NCI-H2081 treated with DMSO at 0.1 percent for 48 hours (cell line): ENCODE measurements at places on chromosomes 6 and 20.

DNA sequence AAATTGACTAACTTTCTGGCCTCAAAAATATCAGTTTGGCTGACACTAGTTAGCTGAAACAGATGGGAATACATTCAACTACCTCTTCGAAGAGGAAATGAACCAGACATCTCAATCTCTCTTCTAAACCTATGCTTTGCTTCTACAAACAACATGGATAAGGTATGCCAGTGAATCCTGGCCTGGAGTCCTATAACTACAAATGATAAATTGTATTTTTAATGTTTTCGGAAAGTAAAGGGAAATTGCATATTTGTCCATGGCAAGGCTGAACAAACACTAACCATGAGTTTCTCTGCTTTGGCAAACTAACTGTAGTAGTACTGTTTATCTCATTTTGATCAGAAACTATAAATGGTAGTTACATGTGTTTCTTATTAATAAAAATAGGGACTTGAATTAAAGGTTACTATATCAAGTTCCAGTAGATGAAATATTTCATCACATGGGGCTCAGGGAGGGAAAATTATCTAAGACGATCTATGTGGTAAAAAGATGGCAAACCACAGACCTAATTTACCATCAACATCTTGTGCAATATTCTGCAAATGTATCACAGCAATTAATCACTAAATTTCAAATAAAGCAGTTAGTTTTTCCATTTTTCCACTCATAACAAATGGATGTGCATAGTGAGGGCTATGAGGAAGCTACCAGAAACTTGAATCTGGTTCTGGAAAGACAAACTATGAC lies 76.8 kb downstream of the COL12A1 start:
- no peak for DNase-seq

DNA sequence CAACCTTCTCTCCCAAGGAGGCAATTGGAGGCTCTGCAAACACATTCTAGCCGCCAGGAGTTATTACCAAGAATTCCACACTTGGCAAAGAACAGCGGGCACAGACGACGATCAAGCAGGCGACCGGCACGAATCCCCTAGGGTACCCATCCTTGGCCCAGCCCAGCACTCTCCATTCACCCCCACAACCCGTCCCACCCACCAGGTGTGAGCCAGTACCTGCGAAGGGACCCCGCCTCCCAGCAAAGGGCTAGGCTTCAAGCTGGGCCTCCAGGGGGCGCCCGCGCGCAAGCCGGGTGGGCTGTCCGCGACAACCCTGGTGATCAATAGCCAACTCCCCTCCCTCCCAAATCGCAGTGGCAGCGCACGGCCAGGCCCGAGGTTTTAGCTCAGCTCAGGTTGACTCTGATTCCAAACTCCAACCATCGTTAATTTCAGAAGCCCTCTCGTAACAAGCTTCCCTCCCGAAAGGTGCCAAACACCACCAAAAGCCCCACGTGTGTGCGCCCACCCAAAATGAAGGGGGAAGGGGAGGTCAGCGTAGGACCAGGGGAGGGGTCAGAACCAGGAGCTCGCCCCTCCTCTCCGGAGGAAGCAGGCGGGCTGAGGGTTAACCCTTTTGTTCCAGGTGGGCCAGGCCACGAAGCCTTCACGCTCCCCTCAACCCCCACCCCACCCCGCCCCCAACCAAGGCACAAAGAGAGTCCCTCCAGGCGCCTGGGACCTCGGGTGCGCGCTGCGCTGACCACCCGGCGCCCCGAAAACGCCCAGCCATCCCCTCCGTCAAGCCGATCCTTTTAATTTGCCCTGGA lies 2.1 kb downstream of the SALL4 start:
- DNase-seq, result no peak

- DNase-seq, result peak; percentile 50
Observed at GRCh38 chr6:61809004-61809595, 476.9 kb downstream of the KHDRBS2 start.

DNA sequence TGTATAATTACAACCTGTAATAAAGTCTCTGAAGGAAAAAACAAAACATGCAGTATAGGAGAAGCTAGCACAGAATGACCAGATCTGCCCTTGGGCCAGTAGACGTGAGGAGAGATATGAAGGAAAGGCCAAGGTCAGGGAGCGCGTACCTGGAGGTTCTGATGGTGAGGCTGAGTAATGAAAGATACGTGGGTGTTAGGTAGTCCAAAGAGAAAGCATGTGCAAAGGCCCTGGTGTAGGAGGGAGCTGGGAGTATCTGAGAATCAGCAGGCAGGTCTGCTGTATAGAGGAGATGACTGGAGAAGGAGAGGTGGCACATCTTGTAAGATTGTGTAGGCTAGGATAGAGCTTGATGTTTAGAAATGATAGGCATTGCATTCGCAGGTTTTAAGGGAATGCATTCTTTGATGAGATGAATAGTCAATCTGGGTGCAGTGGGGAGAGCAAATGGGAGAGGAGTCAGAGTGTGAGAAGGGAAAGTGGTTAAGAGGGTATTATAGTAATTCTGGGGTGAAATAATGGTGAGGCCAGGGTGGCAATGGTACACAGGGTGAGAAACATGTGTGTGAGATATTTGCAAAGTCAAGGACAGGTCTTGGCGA lies 15.9 kb upstream of the TFB1M start:
- no peak for DNase-seq

- DNase-seq, result no peak
Observed at GRCh38 chr6:32129297-32130088, 595 bp downstream of the FKBPL start.

DNA sequence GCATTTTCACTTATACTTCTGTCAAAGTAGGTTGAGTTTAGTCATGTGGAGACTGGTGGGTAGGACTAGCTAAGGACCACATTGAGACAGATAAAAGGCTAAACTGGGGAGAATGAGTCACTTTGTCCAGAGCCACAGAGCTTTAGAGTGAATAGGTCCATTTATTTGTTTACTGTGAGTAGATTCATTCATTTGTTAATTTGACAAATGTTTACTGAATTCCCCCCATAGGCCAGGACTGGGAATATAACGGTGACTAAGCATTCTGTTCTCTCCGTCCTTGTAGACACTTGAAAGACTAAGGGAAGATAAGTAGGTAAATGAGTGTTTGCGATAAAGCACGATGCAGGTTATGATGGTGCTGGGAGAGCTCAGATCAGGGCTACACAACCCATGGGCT lies 699.7 kb upstream of the ID4 start:
- no peak for DNase-seq

GRCh38 chr20:59678951-59679350 lies 74.6 kb downstream of the PHACTR3 start:
- DNase-seq, result no peak

DNA sequence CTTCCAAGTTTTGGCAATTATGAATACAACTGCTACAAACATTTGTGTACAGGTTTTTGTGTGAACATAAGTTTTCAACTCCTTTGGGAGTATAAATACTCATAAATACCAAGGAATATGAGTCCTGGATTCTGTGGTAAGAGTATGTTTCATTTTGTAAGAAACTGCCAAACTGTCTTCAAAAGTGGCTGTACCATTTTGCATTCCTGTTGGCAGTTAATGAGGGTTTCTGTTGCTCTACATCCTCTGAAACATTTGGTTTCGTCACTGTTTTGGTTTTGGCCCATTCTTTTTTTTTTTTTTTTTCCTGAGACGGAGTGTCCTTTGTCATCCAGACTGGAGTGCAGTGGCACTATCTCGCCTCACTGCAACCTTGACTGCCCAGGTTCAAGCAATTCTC lies 8.5 kb downstream of the AP5S1 start:
- DNase-seq, result no peak

- DNase-seq, result no peak
Observed at GRCh38 chr6:10951675-10952282, 64.9 kb downstream of the SYCP2L start.

DNA sequence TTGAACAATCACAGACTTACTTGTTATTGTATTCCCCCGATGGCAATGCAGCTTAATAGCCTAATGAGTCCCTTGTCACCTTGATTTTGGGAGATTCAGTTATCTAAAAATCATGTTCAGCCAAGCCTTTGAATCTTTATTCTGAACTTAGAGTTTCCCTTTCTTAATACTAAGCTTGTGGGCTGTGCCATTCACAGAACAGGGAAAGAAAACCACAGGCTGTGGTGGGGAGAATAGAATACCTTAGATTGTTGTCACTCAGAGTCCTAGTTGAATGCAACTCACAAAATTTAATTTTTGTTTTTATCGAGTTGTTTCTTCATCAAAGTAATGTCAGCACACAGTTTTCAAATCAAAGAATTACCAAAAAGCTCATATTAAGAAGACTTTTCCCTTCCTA lies 37.4 kb downstream of the RFPL4B start:
- DNase-seq, result no peak

- DNase-seq, result no peak
Observed at GRCh38 chr6:64732888-64733287, 974.1 kb downstream of the EYS start.

DNA sequence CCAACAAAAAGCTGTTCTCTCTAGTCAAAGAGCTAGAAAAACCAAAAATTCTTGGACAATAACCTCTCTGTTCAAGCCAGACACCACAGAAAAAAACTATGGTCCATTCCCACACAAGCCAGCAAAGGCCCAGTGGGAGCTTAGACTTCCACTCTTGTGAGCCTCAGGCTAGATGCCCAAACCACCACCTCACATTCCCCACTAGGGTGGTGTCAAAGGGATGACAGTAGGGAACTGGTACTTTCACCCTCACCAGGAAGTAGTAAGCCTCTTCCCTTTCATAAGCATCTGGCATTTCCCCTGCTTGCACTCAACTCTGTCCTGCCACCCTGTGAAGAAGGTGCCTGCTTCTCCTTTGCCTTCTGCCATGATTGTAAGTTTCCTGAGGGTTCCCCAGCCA lies 58.4 kb upstream of the RNF217 start:
- DNase-seq, result no peak

DNA sequence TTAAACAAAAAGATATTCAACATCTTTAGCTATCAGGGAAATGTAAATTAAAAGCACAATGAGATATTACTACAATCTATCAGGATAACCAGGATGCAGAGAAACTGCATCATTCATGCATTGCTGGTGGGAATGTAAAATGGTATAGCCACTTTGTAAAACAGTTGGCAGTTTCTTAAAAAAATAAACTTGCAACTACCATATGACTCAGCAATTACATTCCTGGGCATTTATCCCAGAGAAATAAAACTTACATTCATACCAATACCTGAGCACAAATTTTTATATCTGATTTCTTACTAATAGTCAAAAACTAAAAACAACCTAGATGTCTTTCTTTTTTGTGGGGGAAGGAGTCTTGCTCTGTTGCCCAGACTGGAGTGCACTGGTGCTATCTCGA lies 190.3 kb upstream of the TAB2 start:
- no peak for DNase-seq

DNA sequence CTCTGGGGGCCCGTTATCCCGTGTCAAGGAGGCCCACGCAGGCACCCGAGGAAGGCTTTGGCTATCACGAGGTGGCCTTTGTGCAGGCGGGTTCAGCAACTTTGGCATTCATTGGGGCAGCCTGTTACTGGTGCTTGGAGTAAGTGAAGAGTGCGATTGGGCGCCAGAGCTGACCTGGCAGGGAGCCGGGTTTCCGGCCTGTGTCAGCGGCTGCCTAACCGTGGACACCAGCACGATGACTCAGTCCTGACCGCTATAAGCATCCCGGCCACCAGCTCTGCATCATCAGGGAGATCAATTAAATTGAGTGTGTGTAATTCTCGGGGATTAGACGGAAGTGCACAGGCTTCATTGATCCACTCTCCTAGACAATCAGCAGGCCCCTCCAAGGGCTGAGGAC lies 45.9 kb downstream of the CDH4 start:
- DNase-seq, result no peak

- DNase-seq, result no peak
Observed at GRCh38 chr6:14533446-14533845, 415.9 kb downstream of the CD83 start.

- no peak for DNase-seq
Observed at GRCh38 chr6:46648869-46649492, 3.6 kb downstream of the CYP39A1 start.

DNA sequence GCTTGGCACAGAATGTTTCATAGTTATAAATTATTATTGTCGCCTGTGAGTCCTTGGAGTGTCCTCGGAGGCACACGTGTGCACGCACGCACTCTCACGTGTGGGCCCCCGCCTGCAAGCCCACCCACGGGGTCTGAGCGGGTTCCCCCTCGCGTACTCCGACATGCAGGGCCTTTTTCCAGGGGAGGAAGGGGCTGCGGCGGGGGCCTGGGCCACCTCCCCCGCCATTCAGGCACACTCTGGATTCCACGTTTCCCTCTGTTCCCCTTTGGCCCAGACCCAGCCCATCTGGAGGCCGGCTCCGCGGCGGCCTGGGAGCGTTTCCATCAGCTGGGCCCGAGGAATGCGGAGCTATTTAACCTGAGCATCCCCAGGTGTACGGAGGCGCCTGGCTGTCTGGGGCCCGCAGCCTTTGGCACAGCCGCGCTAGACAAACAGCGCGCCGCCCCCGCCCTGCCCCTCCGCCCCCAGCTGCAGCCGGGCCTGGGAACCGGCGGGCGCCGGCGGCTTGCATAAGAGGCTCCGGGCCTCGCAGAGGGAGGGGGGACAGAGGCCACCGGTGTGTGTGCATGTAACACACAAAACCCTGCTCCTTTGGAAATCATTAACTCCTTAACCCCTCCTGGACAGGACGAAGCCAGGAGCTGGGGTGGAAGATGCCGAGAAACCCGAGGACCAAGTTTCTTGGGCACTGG lies 3.3 kb downstream of the ID1 start:
- peak; percentile 88 for DNase-seq

GRCh38 chr6:155132617-155133016 lies 131.2 kb upstream of the CLDN20 start:
- DNase-seq, result no peak

GRCh38 chr6:16766836-16767745 lies 5.8 kb upstream of the ATXN1 start:
- DNase-seq, result no peak

DNA sequence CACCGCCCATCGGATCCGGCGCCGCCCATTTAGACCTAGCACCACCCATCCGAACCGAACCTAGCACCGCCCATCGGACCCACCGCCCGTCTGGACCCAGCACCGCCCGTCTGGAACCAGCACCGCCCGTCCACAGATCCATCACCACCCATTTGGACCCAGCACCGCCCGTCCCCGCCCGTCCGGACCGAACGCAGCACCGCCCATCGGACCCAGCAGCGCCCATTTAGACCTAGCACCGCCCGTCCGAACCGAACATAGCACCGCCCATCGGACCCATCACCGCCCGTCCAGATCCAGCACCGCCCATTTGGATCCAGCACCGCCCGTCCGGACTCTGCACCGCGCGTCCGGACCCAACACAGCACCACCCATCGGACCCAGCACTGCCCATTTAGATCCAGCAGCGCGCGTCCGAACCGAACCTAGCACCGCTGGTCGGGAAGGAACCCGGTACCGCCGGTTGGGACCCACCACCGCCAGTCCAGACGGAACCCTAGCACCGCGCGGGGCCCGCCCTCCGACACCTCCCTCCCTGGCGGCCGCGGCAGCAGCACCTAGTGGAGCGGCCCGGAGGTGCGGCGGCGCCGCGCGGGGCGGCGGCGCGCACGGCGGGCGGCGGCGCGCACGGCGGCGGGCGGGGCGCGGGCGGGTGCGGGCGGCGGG lies 348 bp upstream of the AFDN start:
- DNase-seq, result no peak

GRCh38 chr20:9223296-9223695 lies 154.4 kb downstream of the PLCB4 start:
- DNase-seq, result no peak
